ENCODE measurements at places on chromosomes 3 and 15.

GRCh38 chr15:48177383-48177765 is 721 bp downstream of the MYEF2 start:
- peak; percentile 46 for DNase-seq

DNA sequence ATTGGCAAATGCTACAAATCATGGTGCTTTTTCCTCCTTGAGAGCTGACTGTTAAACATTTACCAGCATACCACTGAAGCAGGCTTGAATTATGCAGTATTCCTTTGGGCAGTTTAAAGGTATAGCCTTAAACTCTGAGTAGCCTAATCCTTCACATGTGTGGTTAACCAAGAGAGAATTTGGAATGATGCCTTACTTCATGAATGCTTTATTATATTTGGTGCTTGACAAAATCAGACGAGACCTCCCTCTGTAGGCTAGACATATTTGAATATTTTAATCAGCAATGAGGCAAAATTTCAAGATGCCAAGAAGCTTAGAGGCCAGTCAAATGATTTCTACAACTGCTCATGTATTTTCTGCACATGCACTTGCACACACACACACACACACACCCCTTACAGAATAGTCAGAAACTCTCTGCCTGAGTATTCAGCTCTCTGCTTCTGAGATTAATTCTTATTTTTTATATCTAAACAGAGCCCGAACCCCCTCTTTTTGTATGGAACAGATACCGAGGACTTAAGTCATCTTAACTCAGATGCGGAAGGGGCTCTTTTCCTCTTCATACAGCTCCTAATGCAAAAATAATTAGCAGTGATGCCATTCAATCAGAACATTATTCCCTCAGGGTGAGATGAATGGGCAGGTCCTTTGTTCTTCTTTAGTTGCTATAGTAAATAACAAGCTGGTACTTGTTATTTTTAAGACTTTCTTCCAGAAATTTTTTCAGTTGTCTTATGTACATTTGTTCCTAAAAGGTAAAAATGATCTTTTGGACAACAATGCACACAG is 195.5 kb upstream of the TMC3 start:
- DNase-seq = no peak

DNA sequence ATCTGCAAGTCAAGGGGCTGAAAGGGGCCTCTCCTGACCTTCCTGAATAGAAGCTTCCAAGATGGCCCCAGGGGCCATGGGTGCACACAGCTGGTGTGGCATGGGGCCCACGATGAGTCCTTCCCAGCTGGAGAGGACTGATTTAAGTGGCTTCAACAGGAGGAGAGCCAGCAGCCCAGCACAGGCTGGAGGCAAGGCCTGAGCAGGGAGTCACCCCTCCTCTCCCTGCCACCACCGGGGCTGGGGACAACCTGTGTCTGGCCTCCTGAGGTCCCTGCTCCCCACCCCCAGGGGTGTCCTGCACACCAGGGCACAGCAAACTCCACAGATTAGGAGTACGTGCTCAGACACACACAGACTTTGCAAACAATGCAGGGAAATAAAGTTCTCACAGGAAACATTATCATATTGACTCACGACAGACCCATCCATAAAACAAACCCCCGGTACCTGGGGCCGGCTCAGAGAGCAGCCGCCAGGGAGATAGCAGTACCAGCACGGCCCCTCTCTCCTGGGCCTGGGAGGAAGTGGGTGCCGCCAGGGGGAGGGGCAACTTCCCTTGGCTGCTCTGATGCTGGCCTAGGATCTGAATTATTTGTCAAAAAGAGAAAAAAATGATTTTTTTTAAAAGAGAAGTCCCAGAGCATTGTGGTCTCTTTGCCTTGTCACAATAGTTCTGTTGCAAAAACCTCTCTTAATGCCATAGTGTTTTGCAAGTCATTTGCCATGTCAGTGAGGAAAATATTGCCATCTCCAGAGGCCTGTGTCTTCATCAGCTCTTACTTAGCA is 21.9 kb upstream of the TSEN2 start:
- DNase-seq = no peak

DNA sequence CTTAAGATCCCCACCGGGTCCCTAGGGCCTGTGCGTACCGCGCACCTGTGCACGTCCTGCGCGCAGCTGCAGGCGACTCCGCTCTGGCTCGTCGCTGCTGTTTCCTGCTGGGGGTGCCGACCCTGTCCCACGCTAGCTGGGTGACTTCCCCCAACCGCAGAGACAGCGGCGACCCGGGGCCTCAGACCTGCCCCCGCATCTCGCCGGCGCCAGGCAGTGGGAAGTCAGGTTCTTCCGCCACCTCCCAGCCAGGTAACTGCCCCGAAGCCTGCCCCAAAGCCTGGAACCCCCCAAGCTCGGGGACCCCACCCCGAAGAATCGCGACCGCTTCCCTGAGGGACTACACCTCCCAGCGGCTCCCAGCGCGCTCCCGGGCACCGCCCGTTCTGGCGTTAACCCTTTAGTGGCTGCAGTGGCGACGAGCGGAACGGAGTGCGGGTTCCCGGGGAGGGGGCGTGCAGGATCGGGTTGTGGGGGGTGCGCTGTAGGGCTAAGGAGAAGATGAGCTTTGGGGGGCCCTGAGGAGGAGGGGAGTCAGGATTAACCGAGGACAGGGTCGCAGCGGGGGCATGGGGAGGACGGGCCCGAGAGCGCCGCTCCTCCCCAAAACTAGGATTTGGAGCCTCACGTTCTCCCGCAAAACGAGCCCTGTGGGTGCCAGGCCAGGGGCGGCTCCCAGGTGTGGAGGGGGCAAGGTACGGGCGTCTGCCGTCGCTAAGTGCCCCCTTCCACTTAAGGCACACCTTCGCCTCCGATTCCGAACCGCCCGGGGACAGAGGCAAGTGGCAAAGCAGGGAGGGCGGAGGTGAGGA is 589 bp downstream of the NEIL1 start:
- peak; percentile 77 for DNase-seq

DNA sequence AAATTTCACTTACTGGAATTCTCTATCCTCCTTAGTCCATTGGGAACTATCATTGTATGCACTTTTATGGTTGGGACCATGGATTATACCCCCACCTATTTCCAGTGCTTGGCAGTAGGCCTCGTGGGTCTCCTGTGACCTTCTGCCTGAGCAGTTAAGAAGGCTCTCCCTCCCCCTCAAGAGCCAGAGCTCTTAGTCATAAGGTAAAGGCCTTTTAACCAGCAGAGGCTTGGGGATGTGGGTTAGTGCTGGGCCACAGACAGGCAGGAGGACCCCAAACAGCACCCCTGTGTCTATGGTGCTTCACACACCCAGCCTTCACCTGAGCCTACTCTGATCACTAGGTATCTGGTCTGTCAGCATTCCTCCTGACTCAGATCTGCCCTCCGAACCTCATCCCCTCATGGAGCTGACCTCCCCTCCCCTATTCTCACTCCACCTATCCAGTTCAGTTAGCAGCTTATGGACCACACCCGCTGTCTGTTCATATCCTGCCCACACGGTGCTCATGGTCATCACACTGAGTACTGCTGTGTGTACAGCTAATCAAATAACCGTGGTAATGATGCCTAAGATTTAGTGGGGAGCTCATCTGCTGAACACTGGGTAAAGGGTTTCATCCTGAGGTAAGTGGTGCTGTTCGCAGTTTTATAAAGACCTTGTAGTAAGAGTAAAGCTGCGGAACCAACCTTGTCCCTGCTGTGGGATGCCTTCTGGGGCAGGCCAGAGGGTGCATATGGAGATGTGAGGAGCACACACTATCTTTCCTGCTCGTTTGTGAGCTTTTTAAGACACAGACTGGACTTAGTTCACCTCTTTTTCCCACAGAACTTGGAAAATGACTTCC is 40.9 kb downstream of the KLHL18 start:
- no peak for DNase-seq

DNA sequence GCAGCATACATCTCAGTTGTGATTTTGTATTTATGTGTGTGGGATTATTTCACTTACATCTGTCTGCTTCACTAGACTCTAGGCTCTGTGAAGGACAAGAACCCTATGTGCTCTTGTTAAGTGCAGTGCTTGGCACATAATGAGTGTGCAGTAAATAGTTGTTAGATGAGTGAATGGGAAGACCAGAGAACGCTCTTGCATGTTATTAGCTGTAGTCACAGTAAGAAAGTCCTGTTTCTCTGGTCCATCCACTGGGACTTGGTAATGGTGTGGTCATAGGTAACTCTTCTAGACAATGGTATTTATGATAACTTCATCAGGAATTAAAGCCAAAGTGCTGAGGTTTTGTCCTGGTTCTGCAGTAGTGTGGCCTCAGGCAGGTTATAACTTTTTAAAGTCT is 1.4 kb upstream of the AQP9 start:
- DNase-seq = no peak

DNA sequence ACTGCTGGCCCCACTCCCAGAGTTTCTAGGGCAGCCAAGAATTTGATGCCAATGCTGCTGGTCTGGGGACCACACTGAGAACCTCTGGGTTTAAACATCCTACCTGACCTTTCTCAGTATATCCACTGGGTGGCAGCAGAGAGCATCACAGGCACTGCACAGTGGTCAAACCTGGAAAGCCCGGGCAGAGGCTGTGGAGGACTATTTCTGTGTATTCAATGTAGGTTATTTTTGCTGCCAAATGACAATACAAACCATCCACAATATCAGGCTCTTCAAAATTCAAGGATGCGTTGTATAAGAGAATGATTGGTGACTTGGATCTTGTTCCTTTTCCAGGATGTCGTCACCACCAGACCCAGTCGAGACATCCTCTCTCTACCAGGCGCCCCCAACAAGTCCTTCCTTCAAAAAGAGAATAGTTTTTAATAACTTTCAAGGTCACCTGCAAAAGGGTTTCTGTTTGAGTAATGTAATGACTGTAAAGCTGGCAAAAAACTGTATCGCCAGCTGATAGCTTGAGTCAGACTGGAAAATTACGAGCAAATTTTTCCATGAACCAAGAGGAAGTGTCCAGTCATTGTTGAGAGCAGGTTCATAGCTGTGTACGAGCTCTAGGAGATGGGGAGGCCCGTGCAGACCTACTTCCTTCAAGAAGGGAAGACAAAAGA is 30.5 kb upstream of the MYZAP start:
- peak; percentile 72 for DNase-seq

- DNase-seq = no peak
Observed at GRCh38 chr3:9101286-9101685, 138.0 kb upstream of the RAD18 start.

GRCh38 chr15:97691799-97692198 is 268.7 kb upstream of the ARRDC4 start:
- no peak for DNase-seq

DNA sequence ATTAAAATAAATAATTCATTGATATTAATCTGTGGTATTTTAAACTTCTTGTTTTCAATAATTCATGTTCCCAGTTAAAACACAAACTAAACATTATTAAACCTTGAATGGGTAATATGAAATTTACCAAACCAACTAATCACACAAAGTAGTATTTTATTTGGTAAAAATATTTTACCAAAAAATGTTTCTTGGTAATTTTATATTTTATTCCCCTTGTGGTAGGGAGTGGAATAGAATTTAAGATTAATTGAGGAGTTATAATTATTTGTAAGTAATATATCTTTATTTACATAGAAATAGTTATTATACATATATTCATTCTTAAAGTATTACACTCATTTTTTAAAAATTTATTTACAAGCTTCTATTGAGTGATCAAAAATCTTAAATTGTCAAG is 1350.9 kb downstream of the OTOL1 start:
- DNase-seq = no peak

- DNase-seq = no peak
Observed at GRCh38 chr3:185084901-185085300, 68.0 kb downstream of the C3orf70 start.

DNA sequence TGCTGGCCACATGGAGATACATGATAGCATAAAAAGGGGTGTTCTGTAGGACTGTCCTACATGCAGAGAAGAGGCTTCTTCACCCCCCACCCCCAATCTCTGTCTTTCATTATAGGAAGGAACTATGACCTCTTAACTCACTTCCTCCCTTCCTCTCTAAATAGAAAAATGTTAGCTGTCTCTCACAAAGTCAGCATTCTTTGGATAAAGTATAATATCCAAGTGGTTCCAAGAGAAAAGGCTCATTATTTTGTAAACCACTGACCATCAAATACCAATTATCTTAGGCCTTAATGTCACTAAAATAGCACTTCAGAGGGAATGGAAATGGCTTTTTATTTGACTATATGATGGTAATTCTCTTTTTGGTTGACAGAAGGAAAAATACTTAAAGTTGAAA is 95.3 kb upstream of the SLC2A2 start:
- no peak for DNase-seq

- DNase-seq = peak; percentile 68
Observed at GRCh38 chr3:194487289-194488054, 670 bp upstream of the ATP13A3 start.

GRCh38 chr15:86915811-86916331 is 836.2 kb downstream of the AGBL1 start:
- no peak for DNase-seq
